ENCODE measurements at places on chromosomes 11 and 22. TPM values are rescaled to one million over a fixed set of nuclear protein-coding genes. Genes with fewer than 3 reads are reported as not detected.

The PKDREJ gene
- not detected for polyA plus RNA-seq

The FADS2 gene
- 0.32 TPM for polyA plus RNA-seq

GRCh38 chr22:49150801-49151221 is 676.9 kb downstream of the BRD1 start:
- H3K27ac ChIP-seq: no peak overlapping the region
- H3K4me1 ChIP-seq: no peaks in the 10 kb centered on the region
- H3K27me3 ChIP-seq: no peaks in the 10 kb centered on the region

GRCh38 chr11:65435411-65435931 is 12.9 kb downstream of the NEAT1 start:
- no peaks in the 10 kb centered on the region for H3K27me3 ChIP-seq
- H3K27ac ChIP-seq: no peak overlapping the region
- H3K36me3 ChIP-seq: peaks cover 28% of the 10 kb centered on the region
- peaks cover 22% of the 10 kb centered on the region for H3K4me1 ChIP-seq

GRCh38 chr11:44950031-44950624 is 555 bp downstream of the TP53I11 start:
- H3K4me3 ChIP-seq: peak overlapping the region; percentile 62
- no peak overlapping the region for H3K27ac ChIP-seq
- no peaks in the 10 kb centered on the region for H3K36me3 ChIP-seq
- peaks cover 6% of the 10 kb centered on the region for H3K4me1 ChIP-seq

DNA sequence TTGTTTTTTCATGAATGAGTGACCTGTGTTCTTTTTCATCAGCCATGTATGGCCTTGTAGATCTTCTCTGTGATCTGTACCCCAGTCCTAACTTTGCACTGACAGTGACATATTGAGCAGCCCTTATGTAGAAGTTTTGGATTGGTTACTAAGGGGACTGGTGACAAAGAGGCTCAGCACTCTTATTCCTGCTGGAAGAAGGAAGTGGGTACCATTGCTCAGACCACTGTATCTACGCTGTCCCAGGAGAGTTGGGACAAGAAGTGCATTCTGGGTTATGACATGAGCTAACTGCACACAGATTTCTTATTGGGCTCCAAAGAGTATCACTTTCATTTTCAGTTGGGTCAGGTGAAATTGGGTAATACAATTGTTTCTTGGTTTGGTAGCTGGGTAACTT is 107.8 kb upstream of the RASSF10 start:
- H3K27ac ChIP-seq: no peak overlapping the region
- DNase-seq: no peak
- no peak overlapping the region for H3K4me3 ChIP-seq
- no peaks in the 10 kb centered on the region for H3K27me3 ChIP-seq

DNA sequence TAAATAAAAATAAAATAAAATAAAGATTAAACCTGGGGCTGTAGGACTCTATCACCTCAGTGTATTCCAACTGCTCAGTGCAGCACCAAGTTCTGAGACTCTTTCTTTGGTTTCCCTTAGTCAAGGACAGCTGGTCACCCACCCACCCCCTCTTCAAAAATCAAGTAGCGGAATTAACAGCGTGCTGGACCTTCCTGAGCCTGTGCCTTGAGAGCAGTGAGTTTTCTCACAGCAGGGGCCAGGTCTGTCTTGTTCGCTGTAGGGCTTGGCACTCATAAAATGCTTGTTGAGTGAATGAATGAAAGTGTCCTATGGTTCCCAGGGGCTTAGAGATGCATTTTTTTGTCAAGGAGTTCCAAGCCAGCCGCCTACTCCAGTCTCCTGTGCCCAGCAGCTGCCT is 2.9 kb upstream of the ALX4 start:
- peaks cover 22% of the 10 kb centered on the region for H3K27me3 ChIP-seq
- DNase-seq: no peak
- no peak overlapping the region for H3K27ac ChIP-seq
- no peak overlapping the region for H3K4me3 ChIP-seq
- H3K4me1 ChIP-seq: no peaks in the 10 kb centered on the region

Data from naive thymus-derived CD4-positive, alpha-beta T cell (primary cell).